ENCODE measurements at places on chromosomes 1 and 21. TPM values are rescaled to one million over a fixed set of nuclear protein-coding genes. Genes with fewer than 3 reads are reported as not detected.
A peak's percentile ranks its signal among the peaks of the same experiment; 100 is the strongest.

The TRIM45 gene
- polyA plus RNA-seq, result not detected

The FCRLA gene
- polyA plus RNA-seq, result 0.51 TPM

DNA sequence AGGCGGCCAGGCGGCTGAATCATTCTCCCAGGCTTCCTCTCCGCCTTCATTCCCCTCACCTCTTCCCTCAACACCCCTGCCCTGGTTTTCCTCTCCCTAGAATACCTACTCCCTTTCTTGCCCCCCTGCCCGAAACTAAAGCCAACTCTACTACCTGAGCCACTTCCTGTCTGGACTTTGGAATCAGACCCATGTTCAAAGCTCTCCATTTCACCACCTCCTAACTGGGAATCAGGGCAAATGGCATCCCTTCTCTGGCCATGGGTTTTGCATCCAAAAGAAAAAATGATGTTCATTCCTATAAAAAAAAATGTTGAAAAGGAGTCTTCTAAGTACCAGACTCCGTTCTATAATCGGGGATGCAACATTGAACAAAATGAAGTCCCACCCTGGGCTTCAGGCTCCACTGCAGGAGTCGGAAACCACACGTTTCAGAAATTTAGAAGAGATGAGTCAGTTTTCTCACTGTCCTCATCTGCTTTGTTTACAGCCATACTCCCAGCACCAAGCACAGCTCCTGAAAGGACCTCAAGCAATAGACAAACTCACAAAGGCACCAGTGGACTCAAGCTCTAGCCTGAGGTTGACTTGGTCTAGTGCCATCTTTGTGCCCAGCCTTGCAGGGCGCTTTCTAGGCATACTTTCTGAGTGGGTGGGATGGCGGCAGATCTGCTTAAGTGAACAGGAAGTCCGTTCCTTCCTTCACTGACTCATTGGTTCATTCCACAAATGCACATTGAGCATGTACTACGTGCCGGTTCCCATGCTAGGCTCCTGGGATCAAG lies 176.2 kb downstream of the IGSF21 start:
- no peak for DNase-seq

- DNase-seq, result no peak
Measured at GRCh38 chr1:42422737-42423136, 33.1 kb downstream of the ZMYND12 start.

DNA sequence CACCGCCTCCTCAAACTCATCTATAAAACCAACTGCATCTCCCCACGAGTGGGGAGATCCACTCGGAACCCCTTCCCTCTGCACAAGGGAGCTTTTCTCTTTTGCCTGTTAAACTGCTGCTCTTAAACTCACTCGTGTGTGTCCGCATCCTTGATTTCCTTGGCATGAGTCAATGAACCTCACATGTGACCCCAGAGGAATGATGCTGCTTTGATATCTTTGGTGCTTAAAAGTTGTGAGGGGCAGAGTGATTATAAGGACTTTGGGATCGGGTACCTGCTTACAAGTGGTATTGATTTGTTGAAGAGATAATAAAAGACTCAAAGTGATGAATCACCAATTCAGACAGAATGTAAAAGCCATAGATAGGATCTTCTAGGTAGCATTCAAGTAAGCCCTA lies 125.3 kb downstream of the GREM2 start:
- DNase-seq, result no peak

- DNase-seq, result no peak
Measured at GRCh38 chr1:94302497-94302896, 65.1 kb upstream of the ARHGAP29 start.

- DNase-seq, result no peak
Measured at GRCh38 chr1:115726161-115726560, 42.4 kb downstream of the CASQ2 start.

DNA sequence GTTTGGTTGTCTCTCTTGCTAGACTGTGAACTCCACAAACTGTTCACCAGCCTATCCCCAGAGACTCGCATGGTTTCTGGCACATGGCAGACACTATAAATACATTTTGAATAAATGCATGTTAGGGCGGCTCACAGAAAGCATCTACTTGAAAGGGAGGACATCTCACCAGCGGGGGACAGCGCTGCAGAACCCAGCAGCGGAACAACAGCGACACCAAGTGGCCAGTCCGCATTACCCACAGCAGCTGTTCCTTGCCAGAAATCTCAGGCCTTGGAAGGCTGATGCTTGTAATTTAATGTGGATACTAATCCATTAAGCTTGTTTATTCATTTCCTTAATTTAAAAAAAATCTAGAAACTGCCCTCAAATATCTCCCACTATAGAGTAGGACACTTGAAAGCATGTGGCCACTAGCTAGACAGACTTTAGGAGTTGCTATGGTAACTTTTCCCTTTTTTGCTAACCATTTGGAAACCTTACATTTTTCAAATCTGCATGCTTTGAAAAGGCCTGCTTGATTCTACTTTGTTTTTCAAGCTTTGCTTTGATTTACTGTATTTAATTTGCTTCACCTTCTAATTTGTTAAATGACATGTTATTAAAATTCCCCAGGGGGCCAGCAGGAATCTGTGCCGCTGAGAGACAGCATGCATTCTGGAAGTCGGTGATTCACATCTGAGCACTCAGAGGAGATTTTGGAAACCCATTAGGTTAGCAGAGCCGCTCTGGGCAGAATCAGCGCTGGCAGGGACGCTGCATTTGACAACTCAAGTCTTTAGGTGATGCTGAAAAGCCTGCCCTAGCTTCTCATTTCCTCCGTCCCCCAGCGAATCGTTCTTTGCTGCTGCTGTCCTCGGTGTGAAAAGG lies 63.5 kb upstream of the SSX2IP start:
- peak; percentile 63 for DNase-seq
